ENCODE measurements at places on chromosomes 12 and 14. TPM values are rescaled to one million over a fixed set of nuclear protein-coding genes. Genes with fewer than 3 reads are reported as not detected.

RIPK3 gene
- polyA plus RNA-seq: 1.1 TPM

SLC38A4 gene
- 9.9 TPM for polyA plus RNA-seq

MYF6 gene
- polyA plus RNA-seq: 90.3 TPM

CCDC197 gene
- 0.13 TPM for polyA plus RNA-seq

CAPS2 gene
- polyA plus RNA-seq: 2.1 TPM

ADCY4 gene
- polyA plus RNA-seq: 15.2 TPM

FAM90A1 gene
- 1.8 TPM for polyA plus RNA-seq

SYCP3 gene
- polyA plus RNA-seq: 0.46 TPM

KRT1 gene
- 1.0 TPM for polyA plus RNA-seq

DEGS2 gene
- polyA plus RNA-seq: 1.1 TPM

C12orf50 gene
- polyA plus RNA-seq: 0.34 TPM

OS9 gene
- polyA plus RNA-seq: 107 TPM

CLEC1B gene
- 0.19 TPM for polyA plus RNA-seq

ADAM20 gene
- 0.06 TPM for polyA plus RNA-seq

IFI27 gene
- 2.4 TPM for polyA plus RNA-seq

SCNN1A gene
- polyA plus RNA-seq: not detected

SELPLG gene
- polyA plus RNA-seq: 3.8 TPM

PLEKHG7 gene
- 0.13 TPM for polyA plus RNA-seq

NEUROD4 gene
- polyA plus RNA-seq: not detected

RNASE1 gene
- polyA plus RNA-seq: 162 TPM

TAS2R10 gene
- 1.1 TPM for polyA plus RNA-seq

RHOJ gene
- 25.9 TPM for polyA plus RNA-seq

GPR84 gene
- 0.15 TPM for polyA plus RNA-seq
